ENCODE measurements at places on chromosomes 1 and 21.

GRCh38 chr1:43316738-43317520 lies 16.1 kb downstream of the TIE1 start:
- H3K27ac ChIP-seq, result no peak overlapping the region
- H3K4me3 ChIP-seq, result no peak overlapping the region
- DNase-seq, result no peak
- no peaks in the 10 kb centered on the region for H3K27me3 ChIP-seq
- no peaks in the 10 kb centered on the region for H3K4me1 ChIP-seq

DNA sequence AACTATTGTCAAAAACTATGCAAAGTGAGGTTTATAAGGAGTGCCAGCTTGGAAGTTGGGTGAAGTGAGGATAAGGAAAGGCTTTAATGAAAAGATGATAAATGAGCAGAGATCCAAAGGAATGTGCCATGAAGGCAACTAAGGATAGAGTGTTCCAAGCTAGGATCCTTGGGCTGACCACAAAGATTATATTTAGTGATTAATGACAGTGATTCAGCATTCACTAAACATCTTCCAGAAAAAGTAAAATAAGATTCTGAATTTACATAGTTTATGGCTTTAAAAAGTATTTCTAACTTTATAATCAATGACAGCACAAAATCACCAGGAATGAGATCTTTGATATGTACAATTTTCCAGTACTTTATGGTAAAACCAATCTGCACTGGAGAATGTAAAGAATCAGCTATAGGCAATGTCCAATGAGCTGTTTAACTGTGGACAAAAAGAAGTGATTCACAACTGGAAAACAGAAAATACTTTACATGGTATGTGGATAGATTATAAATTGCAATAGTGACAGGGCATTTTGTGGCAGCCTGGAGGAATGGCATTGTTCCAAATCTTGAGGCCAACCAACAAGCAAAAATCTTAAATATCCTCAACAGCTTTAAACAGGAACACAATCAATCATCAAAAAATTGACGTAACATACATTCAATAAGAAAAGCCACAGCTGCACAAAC lies 91.2 kb upstream of the KCTD3 start:
- H3K27me3 ChIP-seq, result no peaks in the 10 kb centered on the region
- no peak for DNase-seq
- H3K4me1 ChIP-seq, result no peaks in the 10 kb centered on the region
- H3K4me3 ChIP-seq, result no peak overlapping the region

DNA sequence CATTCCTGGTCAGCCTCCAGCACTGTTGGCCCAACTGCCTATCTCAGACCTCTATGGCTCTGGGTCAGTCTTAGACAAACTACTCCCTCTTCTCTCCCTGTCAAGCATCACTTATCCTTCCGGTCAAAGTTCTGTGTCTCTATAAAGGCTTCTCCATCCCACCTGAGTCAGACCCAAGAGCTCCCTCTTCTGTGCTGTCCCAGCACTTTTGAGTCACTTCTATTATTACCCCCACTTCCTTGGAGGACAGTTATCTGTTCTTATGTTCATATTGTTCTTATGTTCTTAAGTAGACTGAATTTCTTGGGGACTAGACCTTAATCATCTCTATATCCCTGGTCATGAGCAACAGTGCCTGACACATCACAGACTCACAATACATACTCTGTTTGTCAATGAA lies 29.2 kb upstream of the IL10 start:
- peaks cover 67% of the 10 kb centered on the region for H3K4me1 ChIP-seq
- H3K36me3 ChIP-seq, result no peaks in the 10 kb centered on the region
- no peak overlapping the region for H3K4me3 ChIP-seq
- no peak overlapping the region for H3K27ac ChIP-seq
- no peaks in the 10 kb centered on the region for H3K27me3 ChIP-seq
- DNase-seq, result no peak

DNA sequence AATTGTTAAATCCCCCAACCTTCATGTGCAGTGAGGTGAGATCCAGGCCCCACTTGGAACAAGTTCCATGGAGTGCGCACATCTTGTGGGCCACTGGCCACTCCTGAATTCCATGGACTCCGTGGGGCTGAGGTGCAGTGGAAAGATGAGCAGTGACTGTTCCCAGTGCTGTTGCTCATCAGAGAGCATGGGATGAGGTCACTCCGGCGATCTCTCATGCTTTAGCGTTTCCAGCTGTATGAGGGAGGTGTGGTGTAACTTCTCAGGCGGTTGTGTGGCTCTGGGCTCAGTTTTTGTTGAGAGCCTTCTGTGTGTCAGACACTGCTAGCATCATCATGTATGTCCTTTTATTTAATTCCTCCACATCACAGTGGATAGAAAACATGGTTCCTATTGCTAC lies 96.2 kb downstream of the GALNT2 start:
- H3K4me1 ChIP-seq, result peaks cover 7% of the 10 kb centered on the region
- H3K36me3 ChIP-seq, result no peaks in the 10 kb centered on the region
- H3K27ac ChIP-seq, result no peak overlapping the region
- no peaks in the 10 kb centered on the region for H3K27me3 ChIP-seq
- DNase-seq, result no peak

DNA sequence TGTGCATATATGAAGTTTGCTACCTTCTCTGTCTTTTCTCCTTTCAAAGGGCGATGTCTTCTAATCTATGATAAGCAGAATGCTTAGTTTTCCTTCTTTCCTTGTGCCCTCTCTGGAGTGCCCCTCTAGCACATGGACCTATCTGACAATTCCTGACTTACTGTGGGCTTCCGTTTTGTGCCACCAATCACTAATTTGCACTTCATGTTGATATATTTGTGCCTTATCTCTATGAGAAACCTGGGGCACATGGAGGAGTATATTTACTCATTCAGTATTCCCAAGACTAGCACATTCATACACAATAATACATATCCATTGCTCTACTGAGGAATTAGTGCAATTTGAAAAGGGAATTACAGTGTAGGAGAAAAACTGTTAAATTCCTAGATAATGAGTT lies 197.7 kb downstream of the CTH start:
- no peak for DNase-seq
- no peaks in the 10 kb centered on the region for H3K4me1 ChIP-seq
- no peak overlapping the region for H3K27ac ChIP-seq
- no peak overlapping the region for H3K4me3 ChIP-seq
- H3K36me3 ChIP-seq, result no peaks in the 10 kb centered on the region

- H3K27ac ChIP-seq, result no peak overlapping the region
- no peaks in the 10 kb centered on the region for H3K27me3 ChIP-seq
- H3K4me1 ChIP-seq, result no peaks in the 10 kb centered on the region
- H3K36me3 ChIP-seq, result peaks cover 16% of the 10 kb centered on the region
Measured at GRCh38 chr1:116529199-116529631, 41.6 kb downstream of the CD58 start.

DNA sequence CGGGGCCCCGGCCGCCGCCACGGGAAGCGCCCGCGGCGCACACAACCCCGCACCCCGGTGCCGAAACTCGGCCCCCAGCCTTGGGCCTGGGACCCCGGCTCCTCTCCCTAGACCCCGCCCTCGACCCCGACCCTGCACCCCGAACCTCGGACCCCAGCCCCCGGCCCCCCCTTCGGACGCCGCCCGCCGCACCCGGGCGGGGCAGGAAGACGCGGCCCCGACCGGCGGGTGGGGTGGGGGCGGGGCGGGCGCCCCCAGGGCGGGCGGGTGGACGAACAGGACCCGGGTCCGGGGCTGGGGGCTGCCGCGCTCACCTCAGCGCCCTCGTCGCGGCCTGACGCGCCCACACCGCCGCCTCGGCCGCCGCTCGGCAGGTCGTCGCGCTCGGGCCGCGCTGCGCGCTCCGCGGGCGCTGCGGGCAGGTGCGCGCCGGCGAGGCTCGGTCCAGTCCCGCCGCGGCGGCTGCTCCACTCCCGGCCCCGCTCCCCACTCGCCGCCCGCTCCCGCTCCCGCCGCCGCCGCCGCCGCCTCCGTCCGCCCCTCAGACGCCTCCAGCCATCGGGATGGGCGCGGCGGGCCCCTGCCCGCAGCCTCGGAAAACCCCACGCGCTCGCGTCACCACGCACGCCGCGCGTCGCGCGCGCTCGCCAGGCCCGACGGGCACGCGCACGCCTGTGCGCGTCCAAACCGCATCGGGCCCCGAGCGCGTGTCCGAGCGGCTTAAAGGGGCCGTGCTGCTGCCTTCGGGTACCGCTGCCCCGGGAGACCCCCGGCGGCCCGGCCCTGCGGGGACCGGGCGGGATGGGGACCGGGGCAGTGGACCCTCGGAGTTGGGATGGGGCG lies at the start of gene GNB1:
Gene GNB1, minus strand, starts transcription at position 582 of the 843 bp plus-strand sequence. CDS start 65,634 bp downstream, outside the sequence.
- H3K27ac ChIP-seq, result peak within 1 kb of the TSS; percentile 84
- no peaks in the 10 kb centered on the region for H3K27me3 ChIP-seq
- peaks cover 77% of the 10 kb centered on the region for H3K4me1 ChIP-seq
- H3K4me3 ChIP-seq, result peak within 1 kb of the TSS; percentile 77
- no peaks in the 10 kb centered on the region for H3K36me3 ChIP-seq
- peak; percentile 86 for DNase-seq

GRCh38 chr1:8810987-8811386 lies 6.5 kb downstream of the RERE start:
- DNase-seq, result no peak
- H3K27ac ChIP-seq, result no peak overlapping the region
- H3K27me3 ChIP-seq, result no peaks in the 10 kb centered on the region
- no peaks in the 10 kb centered on the region for H3K36me3 ChIP-seq

DNA sequence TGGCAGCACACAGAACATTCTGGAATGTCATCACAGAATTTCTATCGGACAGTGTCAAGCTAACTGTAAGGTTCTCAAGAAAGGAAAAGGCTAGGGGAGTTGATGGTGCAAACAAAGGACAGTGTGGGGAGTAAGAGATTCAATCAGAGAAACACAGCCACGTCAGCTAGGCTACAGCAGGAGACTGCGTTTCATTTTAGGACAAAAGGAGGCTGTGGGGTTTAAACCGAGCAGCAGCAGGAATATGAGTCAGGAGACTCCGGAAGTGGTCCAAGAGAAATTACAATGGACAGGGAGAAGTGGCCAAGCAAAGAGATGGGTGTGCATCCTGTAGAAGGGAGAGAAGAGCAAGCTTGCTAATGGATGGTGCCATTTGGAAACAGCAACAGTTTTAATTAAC lies 37.4 kb upstream of the C1orf198 start:
- no peak for DNase-seq
- H3K27me3 ChIP-seq, result no peaks in the 10 kb centered on the region
- no peak overlapping the region for H3K4me3 ChIP-seq
- H3K4me1 ChIP-seq, result no peaks in the 10 kb centered on the region
- no peak overlapping the region for H3K27ac ChIP-seq

- no peak for DNase-seq
- H3K36me3 ChIP-seq, result no peaks in the 10 kb centered on the region
- H3K27ac ChIP-seq, result no peak overlapping the region
- H3K27me3 ChIP-seq, result no peaks in the 10 kb centered on the region
- no peaks in the 10 kb centered on the region for H3K4me1 ChIP-seq
- H3K4me3 ChIP-seq, result no peak overlapping the region
Measured at GRCh38 chr1:227428803-227429202, 110.5 kb upstream of the CDC42BPA start.

DNA sequence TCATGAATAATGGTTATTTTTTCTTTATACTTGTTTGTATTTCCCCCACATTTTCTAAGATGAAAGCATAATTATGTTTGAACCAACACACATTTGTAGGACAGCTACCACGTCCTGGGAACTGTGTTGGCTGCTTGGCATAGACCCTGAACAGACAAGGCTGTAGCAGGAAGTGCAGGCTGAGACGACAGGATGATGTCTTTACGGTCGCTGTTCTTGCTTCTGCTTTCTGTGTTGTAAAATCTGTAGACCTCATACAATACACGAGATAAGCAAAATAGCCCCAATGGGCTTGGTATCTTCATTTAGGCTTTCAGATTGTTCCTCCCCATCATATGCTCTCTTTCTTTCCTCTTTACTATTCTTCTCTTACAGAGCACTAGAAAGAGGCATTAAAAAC lies 23.3 kb upstream of the OTUD3 start:
- no peak overlapping the region for H3K27ac ChIP-seq
- no peaks in the 10 kb centered on the region for H3K36me3 ChIP-seq
- H3K4me1 ChIP-seq, result no peaks in the 10 kb centered on the region
- no peak for DNase-seq
- H3K27me3 ChIP-seq, result peaks cover 22% of the 10 kb centered on the region

GRCh38 chr1:11126569-11126968 lies 26.9 kb upstream of the EXOSC10 start:
- no peak overlapping the region for H3K27ac ChIP-seq
- H3K36me3 ChIP-seq, result peaks cover 79% of the 10 kb centered on the region
- no peaks in the 10 kb centered on the region for H3K4me1 ChIP-seq
- no peak for DNase-seq

- H3K27ac ChIP-seq, result no peak overlapping the region
- no peak for DNase-seq
- no peaks in the 10 kb centered on the region for H3K4me1 ChIP-seq
- H3K36me3 ChIP-seq, result no peaks in the 10 kb centered on the region
- no peak overlapping the region for H3K4me3 ChIP-seq
Measured at GRCh38 chr1:114314098-114314497, 160.4 kb upstream of the SYT6 start.

DNA sequence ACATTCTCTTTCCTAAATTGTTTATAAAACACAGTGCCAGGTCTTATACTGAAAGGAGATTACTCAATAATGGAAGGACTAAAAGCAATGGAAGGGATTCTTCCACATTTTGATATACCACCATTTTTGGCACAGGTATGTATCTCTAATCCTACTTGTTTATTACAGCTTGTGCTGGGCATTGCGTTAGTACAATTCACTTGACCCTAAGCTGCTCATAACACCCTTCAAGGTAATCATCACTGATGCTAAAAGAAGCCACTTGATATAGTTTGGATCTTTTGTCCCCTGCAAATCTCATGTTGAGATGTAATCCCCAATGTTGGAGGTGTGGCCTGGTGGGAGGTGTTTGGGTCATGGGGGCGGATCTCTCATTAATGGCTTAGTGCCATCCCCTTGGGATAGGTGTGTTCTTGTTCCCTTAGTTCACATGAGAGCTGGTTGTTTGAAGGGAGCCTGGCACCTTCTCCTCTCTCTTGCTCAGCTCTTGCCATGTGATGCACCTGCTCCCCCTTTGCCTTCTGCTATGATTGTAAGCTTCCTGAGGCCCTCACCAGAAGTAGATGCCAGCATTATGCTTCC lies 71.1 kb downstream of the NIBAN1 start:
- no peak overlapping the region for H3K27ac ChIP-seq
- H3K4me1 ChIP-seq, result peaks cover 14% of the 10 kb centered on the region
- H3K27me3 ChIP-seq, result no peaks in the 10 kb centered on the region
- no peak overlapping the region for H3K4me3 ChIP-seq

- no peak for DNase-seq
- no peak overlapping the region for H3K27ac ChIP-seq
- no peaks in the 10 kb centered on the region for H3K27me3 ChIP-seq
- H3K4me3 ChIP-seq, result no peak overlapping the region
- peaks cover 49% of the 10 kb centered on the region for H3K4me1 ChIP-seq
Measured at GRCh38 chr21:42398436-42399028, 2.7 kb upstream of the TMPRSS3 start.
